ENCODE measurements at places on chromosomes 3 and 15.

GRCh38 chr3:56980798-56981390 lies 79.6 kb upstream of the SPATA12 start:
- peak; percentile 79 for DNase-seq

GRCh38 chr15:23634181-23634580 lies 13.5 kb downstream of the MAGEL2 start:
- DNase-seq = no peak

GRCh38 chr3:175980486-175981090 lies 1121.5 kb downstream of the NAALADL2 start:
- DNase-seq = no peak

DNA sequence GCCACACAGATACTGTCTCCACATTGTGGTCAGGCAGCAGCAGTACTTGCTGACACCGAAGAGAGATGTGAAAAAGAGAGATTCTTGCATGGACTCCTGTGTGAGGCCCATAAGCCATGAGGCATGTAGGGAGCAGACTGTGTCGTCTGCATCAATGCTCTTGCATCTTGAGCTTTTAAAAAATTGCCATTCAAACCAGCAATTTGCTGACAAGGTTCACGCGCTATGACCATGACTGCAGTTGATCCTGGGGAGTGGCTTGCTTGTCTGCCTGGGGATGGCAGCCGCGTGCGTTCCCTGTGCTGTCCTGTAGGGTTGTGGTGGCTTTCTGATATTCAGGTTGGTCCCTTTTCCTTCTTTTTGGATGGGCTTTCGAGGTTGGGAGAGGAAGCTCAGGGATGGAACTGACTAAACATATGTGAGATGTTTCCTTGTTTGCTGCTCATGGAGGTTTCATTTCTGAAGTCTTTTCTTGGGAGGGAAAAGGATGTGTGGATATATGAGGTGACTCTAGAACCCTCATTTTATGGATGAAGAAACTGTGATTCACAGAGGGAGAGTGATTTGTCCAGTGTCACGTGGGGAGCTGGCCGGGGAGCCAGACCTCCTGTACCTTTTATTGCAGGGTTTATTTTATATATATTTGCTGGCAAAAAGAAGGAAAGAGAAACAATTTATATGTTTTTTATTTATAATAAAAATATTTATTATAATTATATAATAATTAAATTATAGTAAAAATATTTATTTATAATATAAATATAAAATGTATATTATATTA lies 48.6 kb downstream of the LPP start:
- DNase-seq = peak; percentile 33

GRCh38 chr15:35911052-35911777 lies 365.2 kb upstream of the DPH6 start:
- no peak for DNase-seq

DNA sequence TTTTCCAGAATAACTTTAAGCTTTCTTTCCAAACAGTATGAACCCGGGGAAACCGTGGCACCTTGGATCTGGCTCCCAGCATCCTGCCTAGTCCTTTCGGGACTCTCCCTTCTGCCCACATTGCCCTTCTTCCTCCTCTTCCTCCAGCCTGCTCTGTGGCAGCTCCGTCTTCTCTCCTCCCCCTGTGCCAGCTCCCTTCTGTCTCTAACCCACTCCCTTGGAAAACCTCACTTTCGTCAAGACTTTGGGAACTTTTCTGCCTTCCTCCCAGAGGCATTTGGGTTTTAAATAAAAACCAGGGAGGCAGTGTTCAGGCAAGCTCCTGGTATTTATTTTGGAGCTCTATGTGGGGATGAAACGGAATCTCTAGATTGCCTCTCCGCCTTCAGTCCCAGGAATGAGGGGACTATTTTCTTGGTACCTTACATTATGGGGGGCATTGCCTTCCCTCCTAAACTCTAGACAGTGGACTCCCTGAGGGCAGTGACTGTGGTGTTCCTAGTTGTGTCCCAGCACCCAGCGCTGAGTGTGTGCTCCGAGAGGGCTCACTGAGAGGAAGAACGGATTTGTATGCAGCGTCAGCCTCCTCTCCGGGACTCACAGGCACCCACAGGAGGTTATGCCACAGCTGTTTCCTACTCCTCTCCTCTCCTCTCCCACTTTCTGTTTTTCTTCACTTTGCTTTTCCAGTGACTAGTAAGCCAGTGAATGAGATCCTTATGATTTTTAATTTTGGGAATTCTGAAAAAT lies 105.4 kb upstream of the MRPS22 start:
- DNase-seq = no peak

- no peak for DNase-seq
These were observed 20.0 kb upstream of the TEX55 start for GRCh38 chr3:119125742-119126504.

DNA sequence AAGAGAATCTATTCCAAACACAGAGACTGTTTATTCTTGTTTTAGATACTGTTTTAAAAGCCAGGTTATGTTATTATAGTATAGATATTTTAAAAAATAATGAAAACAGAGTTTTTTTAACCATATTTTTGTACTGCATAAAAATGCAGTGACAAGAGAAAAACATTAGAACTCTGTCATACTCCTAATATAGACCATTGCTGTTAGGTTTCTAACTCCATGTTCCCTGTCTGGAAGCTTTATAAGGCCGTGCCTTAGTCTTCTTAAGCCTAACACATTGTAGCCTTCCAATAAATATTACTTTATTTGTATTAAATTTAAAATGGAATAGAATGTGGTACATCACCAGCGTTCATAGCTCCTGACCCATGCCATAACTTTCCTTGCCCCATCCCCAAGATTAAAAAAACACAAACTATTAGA lies 53.2 kb downstream of the MBNL1 start:
- DNase-seq = no peak

DNA sequence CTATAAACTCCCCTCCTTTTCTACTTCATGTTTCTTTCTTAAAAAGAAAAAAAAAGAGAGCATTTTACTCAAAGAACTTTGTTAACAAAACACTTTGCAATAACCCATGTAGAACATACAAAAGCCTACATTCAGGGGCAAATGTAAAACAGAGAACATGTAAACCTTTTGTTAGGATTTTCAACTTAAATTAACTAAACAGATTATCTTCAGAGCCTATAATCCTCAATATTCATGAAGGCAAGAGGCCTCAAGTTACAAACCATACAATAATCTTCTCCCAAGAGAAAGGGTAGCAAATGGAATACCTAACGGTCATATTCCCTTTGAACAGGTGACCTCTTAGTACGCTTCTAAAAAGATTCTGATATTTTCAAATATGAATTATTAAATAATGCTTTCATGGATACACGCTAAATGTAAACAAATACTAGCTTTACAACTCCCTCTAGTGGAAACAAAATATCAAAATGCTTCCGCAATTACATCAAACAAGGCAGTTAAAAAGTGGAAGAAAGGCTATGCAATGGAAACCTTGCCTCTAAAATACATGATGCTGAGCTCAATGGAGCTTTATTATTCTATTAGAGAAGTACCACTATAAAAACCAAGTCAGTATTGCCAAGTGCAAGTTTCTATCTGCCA lies 9.9 kb downstream of the CEP152 start:
- DNase-seq = no peak

GRCh38 chr3:13171704-13172643 lies 98.7 kb upstream of the IQSEC1 start:
- no peak for DNase-seq

DNA sequence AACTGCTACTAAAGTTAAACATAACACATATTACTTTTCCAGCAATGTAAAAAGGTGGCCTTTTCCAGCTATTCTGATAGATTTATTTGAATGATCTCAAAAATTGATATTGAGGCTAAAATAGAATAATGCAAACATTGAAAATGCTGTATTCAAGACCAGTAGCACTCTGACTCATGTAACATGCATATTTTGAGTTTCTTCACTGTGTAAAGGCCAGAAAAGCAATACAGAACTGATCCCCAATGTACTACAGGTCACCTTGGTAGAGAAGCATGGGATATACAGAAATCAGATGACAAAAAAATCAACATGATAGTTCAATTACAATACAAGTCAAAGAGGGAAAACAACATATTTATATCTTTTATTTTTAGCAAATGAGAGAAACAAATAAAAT lies 419.6 kb downstream of the DIPK2A start:
- DNase-seq = no peak

- DNase-seq = no peak
These were observed 11.3 kb upstream of the XRN1 start for GRCh38 chr3:142459096-142459495.

DNA sequence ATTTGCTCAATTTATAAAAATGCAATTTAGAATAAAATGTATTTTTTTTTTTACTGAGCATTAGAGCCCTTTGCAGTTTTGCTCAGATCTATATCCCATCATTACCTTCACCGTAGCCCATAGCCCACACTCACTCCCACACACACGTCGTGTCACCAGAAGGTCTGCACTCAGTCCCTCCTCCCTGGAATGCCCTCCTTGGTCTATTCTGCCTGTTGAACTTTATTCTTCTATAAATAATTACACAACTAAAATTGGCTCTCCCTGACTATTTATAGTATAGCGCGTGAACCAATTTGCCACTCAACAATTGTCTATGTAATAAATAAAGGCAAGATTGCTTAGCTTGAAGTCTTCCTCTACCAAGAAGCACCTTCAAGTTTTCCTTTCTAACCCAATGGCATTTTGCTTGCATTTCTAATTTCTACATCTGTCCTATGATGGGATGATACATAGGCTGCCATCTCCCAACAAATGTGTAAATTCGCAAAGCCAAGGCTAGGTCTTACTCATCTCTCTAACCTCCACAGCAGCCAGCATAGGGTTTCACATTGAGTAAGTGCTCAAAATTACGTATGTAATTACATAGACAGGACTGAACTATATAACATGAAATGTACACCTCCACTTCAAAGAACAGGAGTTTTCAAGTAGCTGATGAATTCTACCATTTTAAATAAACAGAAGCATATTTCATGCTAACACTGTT lies 172.0 kb upstream of the HES1 start:
- DNase-seq = peak; percentile 37

DNA sequence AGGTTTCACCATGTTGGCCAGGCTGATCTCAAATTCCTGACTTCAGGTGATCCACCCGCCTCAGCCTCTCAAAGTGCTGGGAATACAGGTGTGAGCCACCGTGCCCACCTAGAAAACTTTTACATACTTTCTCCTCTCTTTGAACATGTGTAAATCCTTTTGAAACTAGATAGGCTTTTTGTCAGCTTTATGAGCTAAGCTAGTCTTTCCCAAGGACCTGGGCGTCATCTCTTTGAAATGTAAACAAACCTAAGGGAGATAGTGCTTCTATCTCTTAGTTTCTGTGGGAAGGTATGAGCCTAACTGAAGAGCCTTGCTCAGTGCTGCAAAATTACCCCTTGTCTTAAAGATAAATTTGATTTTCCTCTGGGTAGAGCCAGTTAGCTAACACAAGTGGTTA lies 4.8 kb downstream of the CX3CR1 start:
- DNase-seq = no peak

DNA sequence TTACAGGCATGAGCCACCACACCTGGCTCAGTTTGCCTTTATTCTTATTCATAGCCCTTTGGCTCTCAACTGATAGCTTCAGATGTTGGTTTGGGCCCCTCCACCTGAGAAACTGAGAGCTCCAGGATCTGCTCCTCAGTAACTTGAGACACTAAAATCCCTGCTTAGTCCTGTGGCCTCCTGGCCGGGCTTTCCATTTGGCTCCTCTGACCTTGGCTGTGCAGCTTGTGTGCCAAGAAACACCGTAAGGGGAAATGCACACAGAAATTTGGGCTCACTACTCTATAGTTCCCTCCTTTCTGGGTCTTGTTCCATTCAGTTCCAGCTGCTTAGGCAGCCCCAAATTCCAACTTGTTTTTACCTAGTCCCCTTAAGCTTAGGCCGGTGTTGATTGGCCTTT lies 24.9 kb downstream of the NIPA2 start:
- no peak for DNase-seq

GRCh38 chr3:81218023-81218422 lies 543.4 kb downstream of the GBE1 start:
- no peak for DNase-seq

GRCh38 chr15:88125576-88125975 lies 131.0 kb downstream of the NTRK3 start:
- no peak for DNase-seq

GRCh38 chr3:187623285-187623814 lies 46.8 kb downstream of the SST start:
- no peak for DNase-seq

DNA sequence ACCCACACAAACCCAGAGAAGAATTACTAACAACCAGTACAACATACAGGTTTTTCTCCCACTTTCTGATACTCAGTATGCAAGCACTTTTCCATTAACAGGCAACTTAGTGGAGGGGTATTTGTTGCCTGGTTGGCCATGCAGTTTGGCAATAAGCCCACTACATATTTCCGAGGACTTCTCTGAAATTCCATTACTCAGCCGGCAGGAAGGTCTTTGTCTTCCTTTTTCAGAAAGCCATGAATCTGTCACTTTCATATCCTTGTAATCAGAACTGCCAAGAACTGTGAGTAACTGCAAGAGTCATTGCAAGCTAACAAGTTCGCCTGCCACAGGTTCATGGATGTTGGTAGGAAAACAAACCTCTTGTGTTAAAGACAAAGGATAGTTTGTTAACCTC lies 422.3 kb upstream of the ROBO1 start:
- DNase-seq = no peak

GRCh38 chr3:34111361-34111760 lies 312.9 kb downstream of the PDCD6IP start:
- DNase-seq = no peak

DNA sequence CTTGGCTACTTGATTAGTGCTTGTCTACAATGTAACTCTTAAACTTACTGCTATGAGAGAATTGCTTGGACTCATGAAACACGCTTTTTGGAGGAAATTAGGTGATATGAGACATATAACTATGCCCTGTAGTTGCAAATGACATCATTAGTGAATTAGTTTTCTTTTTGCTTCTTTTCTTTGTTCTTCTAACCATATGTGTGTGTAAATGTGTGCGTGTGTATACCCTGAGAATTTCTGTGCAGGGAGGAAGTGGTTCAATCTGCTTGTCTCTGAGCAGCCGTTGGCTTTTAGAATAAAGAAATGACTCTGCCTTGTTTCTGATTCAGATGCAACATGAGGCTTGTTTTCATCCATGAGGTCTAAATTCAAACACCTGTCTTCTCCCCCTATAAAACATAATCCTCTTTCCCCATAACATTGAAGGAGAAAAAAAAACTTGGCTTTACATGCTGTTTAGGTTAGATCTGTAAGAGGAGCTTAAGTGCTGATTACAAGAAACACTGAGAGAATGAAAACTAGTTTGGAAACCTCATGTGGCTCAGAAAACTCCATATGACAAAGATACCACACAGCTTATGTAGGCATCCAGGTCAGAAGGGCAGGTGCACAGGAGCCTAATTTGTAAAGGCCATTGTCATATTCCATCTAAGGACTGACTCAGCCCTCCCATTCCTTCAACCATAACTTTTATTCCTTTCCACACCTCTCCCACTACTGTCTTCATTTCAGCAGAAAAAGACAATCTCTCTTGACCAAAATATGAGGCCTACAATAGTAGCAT lies 30.5 kb upstream of the BLM start:
- peak; percentile 33 for DNase-seq

DNA sequence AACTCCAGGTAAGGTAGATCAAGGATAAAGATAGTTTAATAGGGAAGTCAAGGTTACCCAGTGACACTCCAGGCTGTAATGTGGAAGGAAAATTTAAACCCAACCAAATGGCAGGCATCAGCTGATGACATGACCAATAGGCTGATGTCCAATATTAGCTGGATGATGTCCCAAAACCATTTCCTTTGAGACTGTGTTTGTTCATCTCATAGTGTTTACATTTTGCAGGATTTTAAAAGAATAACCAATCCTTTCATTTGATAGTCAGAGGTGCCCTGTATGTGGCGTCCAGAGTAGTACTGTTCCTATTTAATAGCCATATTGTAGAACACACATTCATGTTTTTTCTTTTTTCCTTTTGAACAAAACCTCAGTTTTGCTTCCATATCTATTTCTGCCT lies 23.3 kb upstream of the TMEM158 start:
- no peak for DNase-seq

All from activated CD4-positive, alpha-beta T cell treated with anti-CD3 and anti-CD28 coated beads for 48 hours (primary cell).